ENCODE measurements at places on chromosomes 2 and 18.

- DNase-seq = no peak
These were observed 49.7 kb downstream of the RRM2 start for GRCh38 chr2:10172033-10172871.

DNA sequence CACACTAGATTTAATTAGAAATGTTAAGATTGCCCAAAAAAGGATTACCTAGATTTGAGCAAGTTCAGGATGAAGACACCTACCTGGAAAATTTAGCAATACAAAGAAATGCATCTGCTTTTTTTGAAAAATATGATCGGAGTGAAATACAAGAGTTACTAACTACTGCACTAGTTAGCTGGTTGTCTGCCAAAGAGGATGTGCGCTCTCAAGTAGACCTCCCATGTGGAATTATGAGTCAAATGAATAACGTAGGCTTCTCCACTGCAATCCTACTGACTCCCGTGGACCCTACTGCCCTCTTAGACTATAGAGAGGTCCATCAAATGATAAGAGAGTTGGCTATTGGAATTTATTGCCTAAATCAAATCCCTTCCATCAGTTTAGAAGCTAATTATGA is 2.0 kb downstream of the ANKAR start:
- DNase-seq = no peak

- no peak for DNase-seq
These were observed 343.0 kb downstream of the ERBB4 start for GRCh38 chr2:212195626-212196025.

GRCh38 chr18:55751476-55751875 is 163.5 kb upstream of the TCF4 start:
- no peak for DNase-seq

DNA sequence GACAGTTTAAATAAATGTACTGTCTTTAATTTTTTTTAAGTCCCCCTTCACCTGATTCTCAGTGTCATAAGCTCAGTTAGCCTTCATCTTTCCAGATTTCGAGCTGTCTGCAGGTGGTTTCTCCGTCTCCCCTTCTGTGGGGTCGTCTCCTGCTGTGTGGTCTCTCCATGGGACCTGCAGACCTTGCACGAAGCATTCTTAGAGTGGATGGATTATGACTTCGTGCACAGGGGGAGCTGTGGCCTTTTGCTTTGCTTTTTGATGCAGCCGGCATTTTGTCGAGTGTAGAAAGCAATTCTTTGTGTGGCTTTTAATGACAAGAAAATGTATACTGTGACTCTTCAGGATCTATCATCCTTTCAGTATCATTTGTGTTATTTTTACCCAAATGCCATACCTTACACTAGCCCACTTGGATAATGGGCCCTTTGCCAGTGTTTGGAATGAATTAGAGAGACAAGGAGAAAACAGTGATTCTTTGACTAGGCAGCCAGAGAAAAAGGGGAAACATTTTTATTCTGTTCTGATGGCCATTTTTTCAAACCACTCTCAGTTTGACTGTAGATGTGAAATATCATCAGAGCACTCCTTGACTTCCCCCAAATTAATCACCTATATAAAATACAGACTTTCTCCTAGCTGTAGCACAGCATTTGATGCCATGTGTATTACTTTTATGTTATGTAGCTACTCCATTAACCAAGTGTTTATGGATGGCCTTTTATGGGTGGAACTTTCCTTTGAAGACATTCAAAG is 54.3 kb downstream of the ITGA6 start:
- no peak for DNase-seq

DNA sequence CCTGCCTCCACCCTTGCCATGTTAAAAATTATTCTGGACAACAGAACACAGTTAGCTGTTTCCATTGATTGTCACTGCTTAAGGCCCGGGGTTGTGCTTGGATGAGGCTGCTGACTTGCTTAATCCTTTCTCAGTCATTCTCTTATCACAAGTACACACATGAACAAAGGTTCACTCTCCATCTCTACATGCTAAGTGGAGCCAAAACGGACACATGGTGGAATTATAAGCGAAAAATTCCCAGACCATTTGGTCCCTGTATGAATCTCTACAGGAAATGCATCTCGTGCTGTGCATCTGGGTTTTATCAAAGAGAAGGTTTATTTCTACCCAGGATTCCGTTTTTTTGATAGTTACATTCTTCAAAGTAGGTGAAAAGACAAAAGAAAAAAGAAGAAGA is 177.5 kb upstream of the ETAA1 start:
- DNase-seq = no peak

GRCh38 chr2:161905389-161906046 is 168.5 kb downstream of the DPP4 start:
- DNase-seq = no peak

DNA sequence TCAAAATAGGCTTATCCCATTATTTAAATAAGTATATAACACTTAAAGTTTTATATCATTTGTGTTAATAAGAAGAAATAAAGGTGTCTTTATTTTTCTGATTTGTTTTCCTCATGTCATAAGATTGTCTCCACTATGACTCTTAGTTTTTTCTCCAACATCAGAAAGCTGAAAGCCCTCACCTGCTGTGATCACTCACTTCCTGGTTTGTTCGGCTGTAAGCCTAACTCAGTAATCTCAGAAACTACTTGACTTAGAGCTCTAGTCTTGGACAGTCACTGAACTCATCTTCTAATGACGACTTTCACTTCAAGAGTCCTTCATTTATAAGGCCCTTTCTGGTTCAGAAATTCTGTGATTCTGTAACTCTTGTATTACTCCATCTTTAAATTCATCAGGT is 311.0 kb downstream of the ZEB2 start:
- DNase-seq = no peak

- no peak for DNase-seq
These were observed 292.9 kb downstream of the XIRP2 start for GRCh38 chr2:167181134-167181533.

GRCh38 chr2:235539773-235540172 is 45.9 kb downstream of the AGAP1 start:
- DNase-seq = no peak

DNA sequence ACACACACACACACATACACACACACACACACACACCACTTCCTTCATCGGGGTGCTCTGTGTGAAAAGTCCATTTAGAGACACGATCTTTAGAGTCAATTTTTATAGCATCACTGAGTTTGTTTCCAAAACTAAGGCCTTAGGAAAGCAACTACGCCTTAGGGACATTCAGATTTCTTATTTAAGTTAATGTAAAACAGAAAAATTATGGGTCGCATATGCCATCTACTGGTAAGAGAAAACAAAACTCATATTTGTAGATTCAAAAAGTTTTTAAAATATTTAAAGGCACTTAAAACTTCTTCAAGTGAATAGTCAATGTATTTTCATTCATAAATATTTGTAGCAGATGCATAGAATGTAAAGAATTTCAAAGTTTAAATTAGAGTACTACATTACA is 166.2 kb downstream of the ATAD2B start:
- DNase-seq = no peak

DNA sequence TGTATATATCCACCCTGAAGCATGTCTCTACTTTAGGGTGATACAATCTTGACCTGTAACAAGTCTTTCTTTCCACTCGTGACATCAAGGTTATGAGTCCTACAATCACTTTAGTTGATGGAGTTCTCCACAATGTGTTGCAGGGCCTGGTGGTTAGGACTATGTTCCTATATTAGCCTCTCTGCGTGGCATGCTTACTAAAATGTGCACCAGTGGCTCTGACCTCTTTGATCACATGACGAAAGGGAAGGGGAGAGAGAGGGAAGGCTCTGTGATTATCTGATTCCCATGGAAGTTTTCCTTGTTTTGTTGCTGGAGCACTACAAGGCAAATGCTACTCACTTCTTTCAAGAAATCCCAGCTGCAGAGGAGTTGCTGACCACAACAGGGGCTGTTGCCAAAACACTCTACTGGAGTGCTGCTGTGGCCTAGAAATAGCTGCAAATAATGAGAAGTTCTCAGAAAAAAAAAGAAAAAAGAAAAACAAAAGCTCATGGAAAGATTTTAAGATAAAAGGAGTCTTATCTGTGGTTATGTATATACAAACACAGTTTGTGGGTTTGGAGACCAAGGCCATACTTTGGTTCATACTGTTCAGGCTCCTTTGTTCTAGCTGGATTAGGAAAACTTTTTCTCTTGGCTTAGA is 272.8 kb upstream of the MMADHC start:
- no peak for DNase-seq

GRCh38 chr2:128644718-128645256 is 326.1 kb upstream of the HS6ST1 start:
- DNase-seq = no peak

DNA sequence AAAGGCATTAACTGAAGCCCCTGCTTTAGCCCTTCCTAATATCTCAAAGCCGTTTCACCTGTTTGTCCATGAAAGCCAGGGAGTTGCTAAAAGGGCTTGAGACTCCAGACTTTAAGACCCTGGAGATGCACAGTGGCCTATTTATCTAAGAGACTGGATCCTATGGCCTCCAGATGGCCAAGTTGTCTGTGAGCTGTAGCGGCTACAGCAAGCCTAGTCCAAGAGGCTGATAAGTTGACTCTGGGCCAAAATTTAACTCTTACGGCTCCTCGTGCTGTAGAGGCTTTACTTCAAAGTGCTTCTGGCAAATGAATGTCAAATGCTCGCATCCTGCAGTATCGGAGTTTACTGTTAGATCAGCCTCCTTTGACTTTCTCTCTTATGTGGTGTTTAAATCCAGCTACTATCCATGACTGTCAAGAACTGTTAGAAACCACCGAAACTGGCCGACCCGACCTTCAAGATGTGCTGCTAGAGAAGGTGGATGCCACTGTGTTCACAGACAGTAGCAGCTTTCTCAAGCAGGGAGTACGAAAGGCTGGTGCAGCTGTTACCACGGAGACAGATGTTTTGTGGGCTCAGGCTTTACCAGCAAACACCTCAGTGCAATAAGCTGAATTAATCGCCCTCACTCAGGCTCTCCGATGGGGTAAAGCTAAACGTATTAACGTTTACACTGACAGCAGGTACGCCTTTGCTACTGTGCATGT is 336.7 kb upstream of the CNTNAP5 start:
- no peak for DNase-seq

- DNase-seq = no peak
These were observed 150.2 kb downstream of the PARD3B start for GRCh38 chr2:204695506-204695905.

GRCh38 chr2:26170795-26171194 is 2.1 kb upstream of the GAREM2 start:
- DNase-seq = no peak

DNA sequence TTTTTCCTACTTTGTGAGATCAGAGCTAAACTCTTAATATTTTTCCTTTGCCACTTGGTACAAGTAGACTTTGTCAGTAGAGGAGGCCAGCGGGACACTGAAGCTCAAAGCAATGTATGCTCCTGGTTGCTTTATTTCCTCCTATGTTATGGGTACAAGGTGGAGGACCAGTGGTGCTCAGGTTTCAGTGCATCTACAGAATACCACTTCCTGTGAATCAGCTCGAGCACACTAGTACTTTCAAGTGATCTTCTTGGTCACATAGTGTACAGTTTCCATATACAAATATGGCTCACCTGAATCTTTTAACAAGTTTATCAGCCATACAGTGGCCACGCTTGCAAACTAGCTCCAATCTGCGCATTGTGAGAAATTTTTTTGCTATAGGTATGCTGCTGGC is 1674.8 kb upstream of the TMEFF2 start:
- no peak for DNase-seq

DNA sequence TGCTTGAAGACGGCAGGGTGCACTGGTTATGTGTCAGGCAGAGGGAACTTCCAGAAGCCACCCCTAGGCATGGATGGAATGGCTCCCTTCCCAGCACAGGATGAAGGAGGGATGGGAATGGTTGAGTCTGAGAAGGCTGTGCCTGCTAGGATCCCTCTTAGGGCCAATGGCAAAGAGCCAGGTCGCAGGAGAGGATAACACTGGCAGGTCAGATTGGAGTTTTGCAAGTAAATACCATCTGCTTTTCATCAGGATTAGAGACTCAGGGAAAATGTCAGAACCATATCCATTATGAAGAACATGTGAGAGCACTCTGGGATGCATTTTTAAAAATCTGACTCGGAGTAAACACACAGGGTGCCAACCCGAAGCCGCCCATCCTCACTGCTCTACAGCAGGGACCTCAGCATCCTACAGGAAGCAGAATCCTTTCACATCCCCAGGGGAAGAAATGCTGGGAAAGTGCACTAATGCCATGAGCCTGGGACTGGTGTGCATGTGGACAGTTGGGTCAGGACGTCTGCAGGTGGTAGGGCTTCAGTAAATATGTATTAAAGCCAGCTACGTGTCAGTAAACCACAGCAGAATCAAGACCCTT is 139.9 kb downstream of the MYT1L start:
- no peak for DNase-seq

GRCh38 chr2:161045726-161046125 is 114.5 kb upstream of the TANK start:
- DNase-seq = no peak

DNA sequence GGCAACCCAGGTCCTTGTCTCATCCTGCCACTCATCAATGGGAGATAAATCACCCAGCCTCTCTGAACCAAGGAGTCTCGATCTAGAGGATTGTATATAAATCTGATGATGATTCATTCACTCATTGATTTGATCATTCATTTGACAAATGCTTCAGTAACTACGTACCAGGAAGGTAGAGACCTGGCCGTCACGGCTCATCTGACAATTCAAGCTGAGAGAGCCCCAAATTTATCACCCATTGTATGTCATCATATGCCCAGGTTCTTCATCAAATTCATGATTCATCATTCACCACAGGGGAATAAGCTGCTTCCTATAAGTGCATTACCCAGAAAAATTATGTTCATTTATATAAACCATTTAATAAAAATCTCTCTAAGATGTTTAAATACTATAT is 116.9 kb downstream of the FAM161A start:
- DNase-seq = no peak
